ACHN (cell line): ENCODE measurements at places on chromosomes 5 and 9.

GRCh38 chr9:99666571-99666970, 155.1 kb upstream of the NR4A3 start:
- DNase-seq, result no peak

GRCh38 chr5:105874316-105874715, 1796.4 kb downstream of the EFNA5 start:
- DNase-seq, result no peak

- no peak for DNase-seq
Observed at GRCh38 chr9:137545123-137545522, 5.1 kb downstream of the PNPLA7 start.

DNA sequence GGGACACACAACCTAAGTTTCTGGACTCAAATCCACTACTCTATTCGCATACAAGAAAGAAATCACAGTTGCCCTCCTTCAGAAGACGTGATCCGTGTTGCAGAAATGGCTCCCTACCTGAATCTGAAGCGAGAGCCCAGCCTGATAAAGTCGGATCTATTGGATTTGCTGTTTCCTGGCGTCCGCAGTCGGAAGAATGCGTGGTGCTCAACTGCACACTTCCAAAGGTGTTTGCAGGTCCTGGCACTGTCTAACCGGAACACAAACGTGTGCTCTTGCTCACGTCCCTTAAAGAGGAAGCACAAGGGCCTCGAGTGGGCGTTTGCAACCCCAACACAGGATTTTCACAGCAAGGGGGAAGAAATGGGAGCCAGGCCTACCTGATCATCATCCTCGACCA, 65.5 kb downstream of the EPB41L4B start:
- DNase-seq, result no peak

DNA sequence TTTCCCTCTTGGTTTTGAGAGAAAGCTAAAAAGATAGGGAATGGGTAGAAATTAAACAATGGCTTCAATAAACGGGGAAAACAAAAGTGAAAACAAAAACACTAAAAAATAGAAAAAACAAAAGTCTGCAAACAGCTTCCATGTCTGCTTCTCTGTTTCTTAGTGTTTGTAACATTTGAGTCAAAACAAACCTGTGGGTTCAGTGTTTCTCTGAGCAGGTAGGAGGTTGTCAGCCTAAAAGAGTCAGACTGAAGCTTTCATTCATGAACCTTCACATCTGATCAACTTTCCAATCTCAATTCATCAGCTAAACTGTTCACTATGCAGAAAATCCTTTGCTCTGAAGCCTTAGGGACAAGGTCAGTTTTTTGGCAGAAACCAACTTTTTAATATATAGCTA, 102.5 kb upstream of the ADAMTS16 start:
- no peak for DNase-seq

GRCh38 chr5:178695556-178695955, 34.9 kb downstream of the ZNF354A start:
- DNase-seq, result no peak

GRCh38 chr5:124764992-124765611, 18.7 kb upstream of the ZNF608 start:
- DNase-seq, result no peak

GRCh38 chr5:169785771-169786618, 148.9 kb downstream of the DOCK2 start:
- DNase-seq, result peak; percentile 89

DNA sequence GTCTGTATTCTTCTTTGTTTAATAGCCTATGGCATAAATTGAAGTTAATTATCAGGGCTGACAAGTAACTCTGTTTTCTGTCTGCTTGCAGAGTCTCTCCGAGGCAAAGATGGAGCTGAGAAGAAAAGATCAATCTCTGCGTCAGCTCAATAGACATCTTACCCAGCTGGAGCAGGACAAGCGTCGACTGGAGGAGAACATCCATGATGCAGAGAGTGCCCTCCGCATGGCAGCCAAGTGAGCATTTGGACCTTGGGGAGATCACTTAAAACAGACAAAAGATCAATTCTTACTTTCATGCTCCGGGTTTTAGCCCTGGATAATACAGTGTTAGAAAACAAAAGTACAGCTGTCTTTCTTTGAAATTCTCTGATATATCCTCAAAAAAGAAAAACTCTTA, 293.8 kb downstream of the CCDC171 start:
- no peak for DNase-seq

- DNase-seq, result no peak
Observed at GRCh38 chr5:53613061-53613460, 52.6 kb downstream of the NDUFS4 start.

DNA sequence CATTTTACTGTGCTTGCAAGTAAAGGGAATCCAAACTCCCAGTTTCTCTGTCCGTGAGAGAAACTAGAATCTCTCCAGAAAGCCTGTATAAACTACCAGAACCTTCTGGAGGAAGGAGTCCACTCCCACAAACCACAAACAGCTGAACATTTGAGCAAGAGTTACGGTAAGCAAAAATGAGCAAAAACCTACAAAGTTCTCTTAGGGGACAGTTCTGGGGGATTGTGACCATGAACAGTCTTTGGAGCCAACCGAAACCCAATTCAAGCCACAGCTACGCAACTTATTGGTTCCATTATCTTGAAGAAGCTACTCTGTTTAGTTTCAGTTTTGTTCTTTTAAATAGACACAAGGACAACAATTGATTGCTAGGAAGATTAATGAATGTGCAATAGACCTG, 330.6 kb downstream of the ASTN2 start:
- no peak for DNase-seq

DNA sequence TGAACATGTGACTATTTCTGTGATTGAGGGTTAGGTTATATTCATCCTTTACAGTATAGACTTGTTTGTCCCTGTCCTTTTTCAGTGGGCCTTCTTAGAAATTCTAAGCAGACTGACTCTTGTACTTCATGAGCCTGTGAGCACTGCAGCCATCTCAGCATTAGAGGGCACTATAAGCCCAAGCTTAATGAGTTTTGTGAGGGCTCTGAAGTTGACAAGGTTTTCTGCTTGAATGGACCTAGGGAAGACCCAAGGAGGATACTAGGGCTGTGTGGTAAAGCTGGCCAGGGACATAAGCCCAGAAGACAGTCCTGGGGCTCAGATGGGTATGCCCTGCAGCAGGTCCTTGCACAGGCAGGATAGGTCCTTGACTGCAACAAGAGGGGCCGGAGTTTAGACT, 126.5 kb downstream of the MRPS30 start:
- peak; percentile 7 for DNase-seq

DNA sequence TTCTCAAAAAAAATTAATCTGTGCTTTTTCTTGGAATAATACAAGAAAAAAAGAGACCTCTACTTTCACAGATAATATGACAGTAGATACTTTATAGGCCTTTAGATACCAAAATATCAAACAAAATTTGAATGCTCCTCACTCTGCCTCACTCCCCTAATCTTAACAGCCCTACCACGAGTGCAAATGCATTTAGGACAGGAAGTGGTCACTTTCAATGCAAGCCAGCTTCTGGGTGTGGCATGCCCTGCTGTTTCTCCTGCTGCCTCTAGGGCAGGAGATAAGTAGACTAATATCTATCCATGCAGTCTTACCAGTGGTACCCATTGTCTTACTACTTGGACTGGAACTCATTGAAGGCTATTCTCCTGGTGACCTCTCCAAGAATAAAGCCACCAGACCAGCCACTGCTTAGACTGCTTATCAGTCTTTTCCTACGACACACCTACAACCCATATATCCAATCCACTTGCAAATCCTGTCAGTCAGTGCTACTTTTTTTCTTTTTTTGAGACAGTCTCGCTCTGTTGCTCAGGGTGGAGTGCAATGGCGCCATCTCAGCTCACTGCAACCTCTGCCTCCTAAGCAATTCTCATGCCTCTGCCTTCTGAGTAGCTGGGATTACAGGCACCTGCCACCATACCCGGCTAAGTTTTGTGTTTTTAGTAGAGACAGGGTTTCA, 23.0 kb downstream of the FRRS1L start:
- DNase-seq, result peak; percentile 43

GRCh38 chr9:113998525-113999255, 79.4 kb downstream of the AMBP start:
- DNase-seq, result peak; percentile 15

DNA sequence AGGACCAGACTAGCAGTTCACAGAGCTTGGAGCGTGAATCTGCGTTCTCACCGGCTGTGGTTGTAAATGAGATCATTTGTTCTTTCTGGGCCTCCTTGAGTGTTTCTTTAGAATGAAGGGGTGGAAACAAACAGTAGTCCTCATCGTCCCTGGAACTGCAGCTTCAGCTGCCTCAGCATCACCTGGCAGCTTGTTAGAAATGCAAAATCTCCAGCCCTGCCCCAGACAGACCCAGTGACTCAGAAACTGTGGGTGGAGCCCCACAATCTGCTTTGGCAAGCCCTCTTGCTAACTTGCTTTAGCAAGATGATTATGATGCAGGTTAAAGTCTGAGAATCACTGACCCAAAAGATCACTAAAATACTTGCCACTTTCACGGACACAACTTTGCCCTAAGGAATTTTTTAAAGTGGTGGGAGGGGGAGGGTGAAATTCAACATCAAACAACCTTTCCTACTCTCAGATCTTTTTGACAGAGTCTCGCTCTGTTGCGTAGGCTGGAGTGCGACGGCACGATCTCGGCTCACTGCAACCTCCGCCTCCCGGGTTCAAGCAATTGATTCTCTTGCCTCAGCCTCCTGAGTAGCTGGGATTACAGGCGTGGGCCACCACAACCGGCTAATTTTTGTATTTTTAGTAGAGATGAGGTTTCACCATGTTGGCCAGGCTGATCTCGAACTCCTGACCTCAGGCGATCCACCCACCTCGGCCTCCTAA, 86.0 kb downstream of the BRINP1 start:
- peak; percentile 68 for DNase-seq

DNA sequence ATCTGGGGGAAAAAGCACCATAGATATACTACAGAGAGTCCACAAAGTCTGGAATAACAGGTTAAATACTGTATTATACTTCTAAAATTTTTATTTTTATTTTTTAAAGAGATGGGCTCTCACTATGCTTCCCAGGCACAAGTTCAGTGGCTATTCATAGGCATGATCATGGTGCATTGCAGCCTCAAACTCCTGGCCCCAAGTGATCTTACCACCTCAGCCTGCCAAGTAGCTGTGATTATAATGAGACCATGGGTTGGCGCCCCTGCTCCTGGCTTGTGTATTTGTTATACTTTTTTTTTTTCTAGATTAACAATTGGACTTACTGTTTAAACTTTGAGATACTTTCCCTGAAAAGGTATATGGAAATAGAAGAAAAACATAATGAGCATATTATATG, 25.9 kb downstream of the ERBIN start:
- no peak for DNase-seq

GRCh38 chr5:138448481-138449398, 9.9 kb downstream of the REEP2 start:
- DNase-seq, result peak; percentile 62

DNA sequence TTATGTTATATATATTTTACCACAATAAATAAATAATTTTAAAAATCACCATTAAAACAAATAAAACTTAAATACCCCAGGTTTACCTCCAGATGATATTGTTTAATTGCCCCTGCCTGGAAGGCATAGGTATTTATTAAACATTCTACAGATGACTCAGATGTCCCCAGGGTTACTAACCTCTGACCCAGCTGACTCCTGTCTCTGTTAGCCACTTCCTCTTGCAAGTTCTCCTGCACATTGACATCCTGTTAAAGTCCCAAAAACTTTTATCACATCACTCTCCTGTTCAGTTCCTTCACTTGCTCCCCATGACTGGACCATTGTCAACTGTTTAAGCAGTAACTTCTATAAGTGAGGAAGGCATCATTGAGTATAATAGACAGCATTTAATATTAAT, 37.0 kb upstream of the RAB3C start:
- DNase-seq, result peak; percentile 2

- no peak for DNase-seq
Observed at GRCh38 chr5:8919096-8919495, 626.8 kb downstream of the SEMA5A start.

DNA sequence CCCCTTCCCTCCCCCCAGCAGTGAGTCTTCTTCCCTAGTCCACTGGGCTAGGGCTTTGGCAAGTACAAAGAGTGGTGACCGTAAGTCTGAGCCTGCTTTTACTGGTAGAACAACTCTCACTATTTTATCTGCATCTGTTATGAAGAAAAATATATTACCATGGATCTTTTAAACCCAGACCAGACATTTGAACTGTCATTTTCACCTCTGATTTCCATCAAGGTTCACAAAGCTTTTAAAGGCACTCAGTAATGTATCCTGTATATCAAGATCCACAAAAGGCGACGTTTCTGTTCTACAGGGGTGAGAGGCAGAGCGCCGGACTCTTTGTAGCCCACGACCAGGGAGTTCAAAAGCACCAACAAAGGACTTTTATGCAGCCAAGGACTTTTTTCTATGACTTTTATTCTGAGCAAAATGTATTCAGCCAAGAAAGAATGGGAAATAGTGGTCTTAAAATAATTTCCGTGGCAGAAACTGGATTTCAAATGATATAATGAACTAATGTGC, 388.3 kb downstream of the ANXA1 start:
- DNase-seq, result no peak

DNA sequence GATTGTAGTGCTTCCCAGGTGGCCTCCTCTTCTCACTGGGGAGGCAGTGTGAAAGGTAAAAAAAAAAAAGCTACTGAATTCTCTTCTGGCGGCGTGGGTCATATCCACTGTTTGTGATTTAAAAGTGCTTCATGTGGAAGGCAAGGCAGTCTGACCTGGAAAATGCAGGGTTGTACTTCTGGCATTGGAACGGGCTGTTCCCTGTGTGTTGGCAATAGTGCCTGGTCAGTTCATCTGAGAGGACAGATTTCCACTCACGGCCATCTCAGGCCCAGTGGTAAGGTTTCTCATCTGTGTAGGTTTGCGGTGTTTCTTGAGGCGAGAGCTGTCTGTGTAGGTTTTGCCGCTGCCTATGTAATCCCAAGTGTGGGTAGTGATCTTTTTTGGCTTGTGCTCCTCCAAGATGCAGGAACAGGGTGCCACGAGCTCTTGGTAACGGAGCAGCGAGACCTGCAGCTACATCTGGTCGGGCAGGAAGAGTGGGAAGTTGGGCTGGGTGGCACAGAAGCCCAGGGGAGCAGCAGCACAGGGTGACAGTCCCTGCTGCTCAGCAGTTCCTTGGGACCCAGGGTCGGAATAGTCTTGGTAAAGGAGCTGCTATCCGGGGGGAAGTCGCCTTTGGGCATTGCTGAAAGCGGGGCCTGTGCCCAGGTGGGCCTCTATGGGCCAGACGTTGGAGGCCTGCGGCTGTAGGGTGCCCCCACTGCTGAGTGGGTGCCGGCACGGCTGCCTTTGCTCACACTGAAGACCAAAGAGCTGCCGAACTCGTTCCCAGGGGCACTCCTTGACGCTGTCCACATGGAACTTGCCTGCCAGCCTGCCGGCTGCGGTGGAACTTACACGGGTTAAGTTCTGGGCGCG, 11.2 kb downstream of the RCL1 start:
- no peak for DNase-seq

- peak; percentile 3 for DNase-seq
Observed at GRCh38 chr5:115770466-115770865, 46.0 kb downstream of the CDO1 start.

DNA sequence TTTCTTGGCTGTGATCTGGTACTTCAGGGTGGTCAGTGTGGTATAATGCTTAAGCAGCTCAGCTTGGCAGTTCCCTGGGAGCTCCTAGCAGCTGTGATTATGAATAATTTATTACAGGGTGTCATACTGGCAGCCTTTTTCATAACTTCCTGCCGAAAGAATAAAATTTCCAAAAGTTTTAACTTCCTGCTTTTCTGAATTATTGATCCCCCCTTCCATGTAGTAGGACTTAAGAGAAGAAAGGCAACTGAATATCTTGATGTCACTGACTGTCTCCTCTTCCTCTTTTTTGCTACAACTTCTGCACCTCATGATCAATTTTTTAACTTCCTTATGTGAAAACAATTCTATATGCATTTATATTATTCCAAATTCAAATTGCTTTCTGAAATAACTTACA, 74.3 kb upstream of the SPEF2 start:
- no peak for DNase-seq
